Retina (tissue), 1 donor: ENCODE measurements at places on chromosomes 1 and 21.
A peak's percentile ranks its signal among the peaks of the same experiment; 100 is the strongest.

DNA sequence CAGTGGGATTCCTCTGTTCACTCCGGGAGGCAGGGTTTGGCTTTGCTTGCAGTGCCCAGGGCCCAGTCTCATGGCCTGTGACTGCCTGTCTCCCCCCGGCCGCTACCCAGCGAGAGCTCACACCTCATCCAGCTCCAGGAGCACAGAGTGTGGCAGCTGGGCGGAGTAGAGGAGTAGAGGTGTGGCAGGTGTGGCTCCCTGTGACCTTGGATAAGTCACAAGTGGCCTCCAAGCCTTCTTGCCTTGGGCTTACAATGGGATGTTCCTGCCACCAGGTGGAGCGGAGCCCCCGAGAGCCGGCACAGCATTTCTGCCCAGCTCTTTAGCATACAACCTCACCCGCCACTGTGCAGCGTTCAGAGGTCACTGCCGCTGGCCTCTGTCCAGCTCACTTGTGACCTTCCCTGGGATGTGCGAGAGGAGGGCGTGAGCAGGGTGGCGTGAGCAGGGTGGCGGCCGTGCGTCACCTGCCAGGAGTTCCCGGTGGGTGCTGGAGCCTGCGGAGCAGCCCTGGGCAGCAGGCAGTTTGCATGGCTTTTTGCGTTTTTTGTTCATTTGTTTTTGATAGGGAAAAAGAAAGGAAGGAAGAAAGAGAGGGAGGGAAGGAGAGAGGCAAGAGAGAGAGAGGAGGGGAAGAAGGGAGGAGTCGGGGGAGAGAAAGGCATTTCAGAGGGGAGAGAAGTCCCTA is 42.4 kb downstream of the CRYAA start:
- DNase-seq = peak; percentile 38

- no peak for DNase-seq
Observed at GRCh38 chr21:32708069-32708468, 19.7 kb downstream of the SYNJ1 start.

GRCh38 chr1:20212685-20213331 is 26.5 kb upstream of the PLA2G2C start:
- DNase-seq = peak; percentile 89

GRCh38 chr1:234132795-234133194 is 228.3 kb downstream of the SLC35F3 start:
- no peak for DNase-seq

- DNase-seq = no peak
Observed at GRCh38 chr1:160811147-160811546, 15.2 kb downstream of the LY9 start.
